HAP-1 (cell line): ENCODE measurements at places on chromosomes 16 and 17.

GRCh38 chr17:17106756-17107155 lies 64.5 kb downstream of the MPRIP start:
- DNase-seq = no peak

GRCh38 chr17:19354748-19355147 lies 7.8 kb downstream of the B9D1 start:
- no peak for DNase-seq

DNA sequence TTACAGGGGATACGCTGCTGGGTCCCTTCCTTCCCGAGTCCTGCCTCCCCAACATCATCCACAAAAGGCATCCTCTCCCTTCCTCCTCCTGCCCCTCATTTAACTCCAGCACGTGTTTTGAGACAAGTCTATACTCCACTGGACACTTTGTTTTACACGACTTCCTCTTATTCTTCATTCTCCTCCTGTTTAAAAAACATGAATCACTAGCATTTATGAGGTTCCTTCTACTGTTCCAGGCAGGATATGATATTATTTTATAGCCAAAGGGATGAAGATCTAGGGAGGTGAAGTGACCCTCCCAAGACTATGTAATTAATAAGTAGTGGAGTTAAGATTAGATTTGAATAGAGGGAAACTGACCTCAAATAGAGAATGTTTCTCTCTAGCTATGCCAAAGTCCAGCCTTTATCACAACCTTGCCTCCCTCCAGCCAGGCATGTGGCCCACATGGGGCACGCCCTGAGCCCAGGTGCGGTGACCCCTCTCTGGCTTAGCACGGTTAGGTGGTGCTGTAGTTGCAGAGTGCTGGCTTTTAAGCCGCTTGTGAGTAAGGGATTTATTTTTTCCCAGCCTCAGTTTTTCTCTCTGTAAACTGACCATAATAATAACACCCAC lies 1.3 kb upstream of the HSD17B2 start:
- DNase-seq = no peak

GRCh38 chr17:77400445-77400870 lies 259.7 kb downstream of the SEC14L1 start:
- DNase-seq = no peak

GRCh38 chr16:78988361-78988969 lies 612.1 kb downstream of the MAF start:
- no peak for DNase-seq

DNA sequence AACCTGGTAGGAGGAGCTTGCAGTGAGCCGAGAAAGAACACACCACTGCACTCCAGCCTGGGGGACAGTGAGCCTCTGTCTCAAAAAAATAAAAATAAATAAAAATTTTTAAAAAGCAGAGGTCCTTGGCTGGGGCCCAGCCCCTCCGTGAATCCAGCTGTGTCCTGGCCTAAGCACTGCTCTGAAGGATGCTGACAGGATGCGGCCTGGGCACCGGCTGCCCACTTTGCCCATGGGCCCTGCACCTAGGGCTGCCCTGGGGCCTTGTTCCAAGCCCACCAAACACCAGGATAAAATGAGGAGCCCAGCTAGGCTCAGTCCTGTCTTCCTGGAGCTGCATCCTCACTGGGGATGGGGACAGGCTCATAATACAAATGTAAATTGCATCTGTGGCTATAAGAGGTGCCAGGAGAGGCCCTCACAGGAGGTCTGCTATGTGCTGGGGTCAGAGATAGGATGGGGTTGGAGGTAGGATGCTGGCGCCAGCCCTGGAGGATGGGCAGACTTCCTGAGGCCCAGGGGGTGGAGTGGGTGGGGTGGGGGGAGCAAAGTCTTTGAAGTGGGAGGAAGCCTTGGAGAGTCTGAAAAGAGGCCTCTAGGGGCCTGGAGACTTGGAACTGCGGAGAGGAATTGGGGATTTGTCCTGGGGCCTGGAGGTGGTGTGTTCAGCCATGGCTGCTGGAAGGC lies 6.2 kb downstream of the C16orf89 start:
- no peak for DNase-seq

DNA sequence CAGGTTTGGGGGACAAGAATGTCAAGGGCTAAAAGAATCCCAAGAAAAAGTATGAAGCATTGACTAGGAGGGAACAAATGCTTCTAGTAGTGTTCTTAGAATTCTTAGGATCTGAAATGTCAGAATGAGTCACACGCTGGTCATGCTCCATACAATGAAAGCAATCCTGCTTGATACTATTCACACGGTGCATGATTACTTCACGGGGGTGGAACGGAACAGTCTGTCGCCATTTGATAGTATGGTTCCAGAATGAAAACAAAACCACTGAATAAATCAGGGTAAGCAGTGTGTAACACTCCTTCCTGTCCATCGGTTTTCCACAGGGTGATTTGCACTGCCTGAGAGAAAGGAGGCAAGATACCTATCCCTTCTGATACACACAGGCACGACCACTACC lies 22.9 kb upstream of the YWHAE start:
- DNase-seq = no peak

GRCh38 chr16:77295896-77296295 lies 96.7 kb downstream of the SYCE1L start:
- DNase-seq = no peak

DNA sequence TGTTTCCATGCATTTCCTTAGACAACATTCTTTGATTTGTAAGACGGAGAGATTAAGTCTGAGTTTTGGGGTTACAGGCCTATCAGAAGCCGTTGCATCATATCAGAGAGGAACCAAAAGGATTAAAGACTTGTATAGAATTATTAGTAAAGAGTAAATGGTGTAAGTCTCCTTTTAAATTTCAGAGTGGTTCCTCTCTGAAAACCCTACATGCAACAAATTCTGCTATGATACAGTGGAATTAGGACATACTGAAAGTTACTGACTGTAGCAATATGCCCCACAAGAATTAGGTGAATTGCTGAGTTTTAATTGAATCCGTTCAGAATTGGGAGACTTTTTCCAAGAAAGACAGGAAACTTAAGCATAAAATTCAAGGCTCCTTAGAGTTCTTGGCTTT lies 221.6 kb downstream of the FTO start:
- no peak for DNase-seq

DNA sequence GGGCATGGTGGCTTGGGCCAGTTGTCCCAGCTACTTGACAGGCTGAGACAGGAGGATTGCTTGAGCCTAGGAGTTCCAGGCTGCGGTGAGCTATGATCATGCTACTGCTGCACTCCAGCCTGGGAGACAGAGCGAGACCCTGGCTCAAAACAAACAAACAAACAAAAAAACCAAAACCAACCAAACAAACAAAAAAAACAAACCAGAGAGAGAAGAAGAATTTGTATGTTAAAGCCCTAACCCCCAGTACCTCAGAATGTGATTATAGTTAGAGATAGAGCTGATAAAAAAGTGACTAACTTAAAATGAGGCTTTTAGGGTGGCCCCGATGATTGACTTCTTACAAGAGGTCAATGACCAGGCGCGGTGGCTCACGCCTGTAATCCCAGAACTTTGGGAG lies 1.7 kb upstream of the MMP25 start:
- no peak for DNase-seq

DNA sequence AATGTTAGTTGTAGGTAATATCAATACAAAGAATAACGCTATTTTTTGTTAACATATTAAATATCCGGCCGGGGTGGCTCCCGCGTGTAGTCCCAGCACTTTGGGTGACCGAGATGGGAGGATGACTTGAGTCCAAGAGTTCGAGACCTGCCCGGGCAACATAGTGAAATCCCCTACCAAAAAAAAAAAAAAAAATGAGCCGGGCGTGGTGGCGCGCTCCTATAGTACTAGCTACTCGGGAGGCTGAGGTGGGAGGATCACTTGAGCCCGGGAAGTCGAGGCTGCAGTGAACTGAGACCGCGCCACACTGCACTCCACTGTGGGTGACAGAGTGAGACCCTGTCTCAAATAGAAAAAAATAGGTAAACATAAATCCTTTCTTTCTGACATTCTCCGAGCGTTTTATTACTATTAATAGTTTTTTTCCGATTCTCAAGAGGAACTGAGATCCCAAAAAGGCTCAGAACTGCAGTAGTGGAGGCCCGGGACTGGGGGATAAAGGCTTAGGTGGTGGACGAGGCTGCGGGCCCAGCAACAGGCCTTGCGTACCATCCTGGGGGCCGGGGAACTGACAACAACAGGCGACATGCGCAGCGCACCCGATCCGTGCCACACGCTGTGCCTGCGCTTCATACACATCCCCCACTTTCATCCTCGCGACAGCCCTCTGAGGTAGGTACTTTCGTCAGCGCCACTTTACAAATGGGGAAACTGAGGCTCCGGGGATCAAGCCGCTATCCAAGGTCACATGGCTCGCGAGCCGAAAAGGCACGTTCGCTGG lies 919 bp downstream of the N4BP1 start:
- no peak for DNase-seq

- DNase-seq = no peak
Observed at GRCh38 chr17:72365857-72366414, 245.1 kb downstream of the SOX9 start.

- DNase-seq = peak; percentile 58
Observed at GRCh38 chr17:51045621-51046020, 75.0 kb downstream of the SPAG9 start.

DNA sequence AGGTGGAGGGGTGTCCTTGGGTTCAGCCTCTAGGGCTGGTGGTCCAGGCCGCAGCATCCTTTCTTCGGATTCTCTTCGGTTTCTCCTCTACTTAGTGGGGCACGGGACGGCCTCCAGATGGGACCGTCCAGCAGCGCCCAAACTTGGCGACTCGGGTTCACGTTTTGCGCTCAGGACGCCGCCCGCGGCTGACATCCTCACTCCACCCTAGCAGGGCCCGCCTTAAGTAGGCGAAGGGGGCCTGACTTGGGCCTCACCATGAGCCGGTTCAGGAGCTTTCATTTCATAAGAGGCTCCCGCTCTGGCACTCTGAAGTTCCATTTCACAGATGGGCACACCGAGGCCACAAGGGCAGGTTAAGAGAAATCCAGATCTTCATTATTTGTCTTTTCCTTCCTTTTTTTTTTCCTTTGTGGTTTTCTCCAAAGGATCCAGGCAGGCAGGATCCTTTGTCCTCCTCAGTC lies 141.2 kb downstream of the SEC14L1 start:
- DNase-seq = no peak

GRCh38 chr16:14109782-14110727 lies 38.9 kb downstream of the MRTFB start:
- DNase-seq = no peak

- DNase-seq = no peak
Observed at GRCh38 chr16:87897521-87898505, 28.5 kb upstream of the SLC7A5 start.

DNA sequence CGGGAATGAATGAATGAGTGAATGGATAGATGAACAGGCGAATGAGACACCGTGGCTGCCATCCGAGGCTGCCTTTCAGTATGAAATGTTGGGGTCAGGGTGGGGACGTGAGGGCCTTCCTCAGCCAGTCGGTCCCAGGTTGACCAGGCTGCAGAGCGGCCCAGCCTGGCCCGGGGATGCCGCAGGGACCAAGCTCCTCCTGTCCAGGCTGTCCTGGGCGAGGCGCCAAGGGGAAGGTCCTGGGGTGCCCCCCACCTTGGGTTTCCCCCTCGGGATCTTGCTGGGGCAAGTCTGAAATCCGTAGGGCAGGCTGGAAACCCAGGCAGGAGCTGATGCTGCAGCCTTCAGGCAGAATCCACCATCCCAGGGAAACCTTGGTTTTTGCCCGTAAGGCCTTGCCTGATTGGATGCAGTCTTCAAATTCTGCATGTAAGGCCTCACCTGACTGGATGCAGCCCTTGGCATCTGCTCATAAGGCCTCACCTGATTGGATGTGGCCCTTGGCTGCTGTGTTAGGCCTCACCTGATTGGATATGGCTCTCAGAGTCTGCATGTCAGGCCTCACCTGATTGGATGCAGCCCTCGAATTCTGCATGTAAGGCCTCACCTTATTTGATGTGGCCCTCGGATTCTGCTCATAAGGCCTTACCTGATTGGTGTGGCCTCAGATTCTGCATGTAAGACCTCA lies 61.7 kb upstream of the ZNF469 start:
- DNase-seq = peak; percentile 21

DNA sequence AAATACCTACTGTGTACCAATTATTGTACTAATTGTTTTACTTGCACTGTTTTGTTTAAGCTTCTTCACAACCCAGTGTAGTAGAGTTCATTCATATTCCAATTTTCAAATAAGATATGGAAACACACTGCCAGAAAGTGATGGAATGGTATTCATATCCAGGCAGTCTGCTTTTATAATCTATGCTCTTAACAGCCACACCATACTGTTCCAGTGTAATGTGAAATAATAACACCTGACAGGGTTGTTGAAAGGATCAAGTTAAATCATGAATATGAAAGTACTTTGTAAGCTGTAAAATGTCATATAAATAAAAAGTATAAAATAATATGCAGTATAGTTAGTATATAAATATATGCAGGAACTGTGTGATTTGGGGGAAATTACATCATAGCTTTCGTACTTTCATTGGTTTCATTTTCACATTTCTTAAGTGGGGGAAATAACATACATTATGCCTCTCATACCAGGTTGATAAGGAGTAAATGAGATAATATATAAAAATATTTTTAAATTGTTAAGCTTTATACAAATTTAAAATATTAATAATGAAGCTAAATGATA lies 230.8 kb downstream of the TANC2 start:
- no peak for DNase-seq

- DNase-seq = no peak
Observed at GRCh38 chr17:49739641-49740271, 24.2 kb downstream of the FAM117A start.

DNA sequence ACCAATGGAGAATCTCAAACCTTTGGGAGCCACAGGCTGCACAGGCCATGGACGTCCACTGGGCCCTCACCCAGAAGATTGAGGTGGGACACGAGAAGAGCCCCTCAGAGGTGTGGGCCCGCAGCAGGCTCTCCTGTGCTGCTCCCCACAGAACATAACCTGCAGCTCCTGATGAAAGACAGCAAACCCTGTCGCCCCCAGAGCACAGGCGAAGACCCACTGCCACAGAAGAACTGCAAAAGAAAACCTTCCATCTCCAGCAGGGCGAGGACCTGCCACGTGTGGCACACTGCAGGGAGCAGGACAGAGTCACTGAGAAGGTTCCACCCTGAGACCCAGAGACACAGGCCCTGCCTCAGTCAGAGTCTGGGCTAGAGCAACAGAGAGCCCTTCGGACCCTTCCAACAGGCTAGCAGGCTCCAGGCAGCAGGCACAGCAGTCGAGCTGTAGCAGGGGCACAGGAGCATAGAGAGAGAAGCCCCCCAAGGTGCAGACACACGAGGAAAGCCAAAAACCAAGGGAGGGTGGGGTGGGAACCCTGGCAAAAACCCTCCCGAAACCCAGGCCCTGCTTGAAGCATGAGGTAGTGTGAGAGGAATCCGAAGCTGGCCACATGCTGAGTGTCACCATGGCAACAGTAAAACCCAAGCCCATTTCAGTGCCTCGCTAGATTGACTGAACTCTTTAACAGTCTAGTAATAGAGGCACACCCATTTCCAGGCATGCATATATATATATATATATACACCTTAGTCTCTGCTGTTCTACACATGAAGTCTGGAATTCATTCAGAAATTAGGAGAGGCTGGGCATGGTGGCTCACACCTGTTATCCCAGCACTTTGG lies 60.0 kb upstream of the CHMP6 start:
- no peak for DNase-seq

- DNase-seq = no peak
Observed at GRCh38 chr17:13222975-13223374, 205.1 kb upstream of the ELAC2 start.
